T-helper 1 cell (primary cell): ENCODE measurements at places on chromosomes 11 and 22.

DNA sequence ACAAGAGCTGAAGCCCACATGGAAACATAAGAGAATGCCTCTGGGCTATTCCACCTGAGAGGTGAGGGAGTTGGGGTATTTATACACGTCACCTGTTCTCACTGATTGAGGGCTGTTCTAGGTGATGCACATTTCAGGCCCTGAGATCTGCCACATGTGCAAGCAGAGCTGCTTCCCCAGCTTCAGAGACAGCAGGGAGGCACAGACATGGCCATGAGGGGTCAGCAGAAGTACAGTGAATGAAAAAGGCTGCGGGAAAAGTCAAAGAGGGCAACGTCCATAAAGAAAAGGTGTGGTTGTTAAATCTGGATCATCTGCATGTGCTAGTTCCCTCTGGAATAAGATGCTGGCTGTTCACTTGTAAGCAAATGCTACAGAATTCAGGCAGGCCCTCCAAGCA lies 75.4 kb downstream of the GAB4 start:
- no peak for DNase-seq

DNA sequence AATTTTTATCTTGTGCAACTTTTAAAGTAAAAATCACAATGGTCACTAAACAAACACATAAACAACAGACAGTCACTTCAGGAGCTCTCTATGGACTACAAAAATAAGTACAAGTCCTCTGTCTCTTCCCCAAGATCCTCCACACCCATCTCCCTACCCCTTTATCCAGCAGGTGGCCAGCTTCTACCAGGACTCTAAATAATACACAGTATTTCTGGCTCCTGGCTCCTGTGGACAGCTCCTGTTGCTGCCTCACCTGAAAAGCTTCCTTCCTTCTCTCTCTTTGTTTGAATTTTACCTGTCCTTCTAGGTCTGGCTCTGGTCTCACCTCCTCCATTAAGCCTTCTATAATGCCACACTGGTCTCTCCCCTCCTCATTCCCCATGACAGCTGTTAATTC lies 86.1 kb downstream of the CLPB start:
- DNase-seq, result no peak

DNA sequence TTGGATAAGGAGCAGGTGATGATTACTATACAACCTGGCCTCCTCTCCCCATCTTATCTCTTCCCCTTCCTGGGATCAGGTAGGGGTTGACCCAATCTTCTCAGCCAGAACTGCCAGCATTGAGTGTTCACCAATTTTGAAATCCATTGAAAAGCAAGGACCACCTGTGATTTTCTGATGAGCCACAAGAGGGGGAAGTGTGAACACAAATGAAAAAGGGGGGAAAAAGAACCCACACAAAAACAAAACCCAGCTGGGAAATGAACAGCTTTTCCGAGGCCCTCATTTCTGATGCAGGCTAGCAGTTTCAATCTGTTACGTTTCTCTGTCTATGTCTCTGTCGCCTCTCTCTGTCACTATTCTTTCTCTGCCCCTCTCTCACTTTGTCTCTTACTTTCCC lies 161.9 kb downstream of the INSC start:
- no peak for DNase-seq

DNA sequence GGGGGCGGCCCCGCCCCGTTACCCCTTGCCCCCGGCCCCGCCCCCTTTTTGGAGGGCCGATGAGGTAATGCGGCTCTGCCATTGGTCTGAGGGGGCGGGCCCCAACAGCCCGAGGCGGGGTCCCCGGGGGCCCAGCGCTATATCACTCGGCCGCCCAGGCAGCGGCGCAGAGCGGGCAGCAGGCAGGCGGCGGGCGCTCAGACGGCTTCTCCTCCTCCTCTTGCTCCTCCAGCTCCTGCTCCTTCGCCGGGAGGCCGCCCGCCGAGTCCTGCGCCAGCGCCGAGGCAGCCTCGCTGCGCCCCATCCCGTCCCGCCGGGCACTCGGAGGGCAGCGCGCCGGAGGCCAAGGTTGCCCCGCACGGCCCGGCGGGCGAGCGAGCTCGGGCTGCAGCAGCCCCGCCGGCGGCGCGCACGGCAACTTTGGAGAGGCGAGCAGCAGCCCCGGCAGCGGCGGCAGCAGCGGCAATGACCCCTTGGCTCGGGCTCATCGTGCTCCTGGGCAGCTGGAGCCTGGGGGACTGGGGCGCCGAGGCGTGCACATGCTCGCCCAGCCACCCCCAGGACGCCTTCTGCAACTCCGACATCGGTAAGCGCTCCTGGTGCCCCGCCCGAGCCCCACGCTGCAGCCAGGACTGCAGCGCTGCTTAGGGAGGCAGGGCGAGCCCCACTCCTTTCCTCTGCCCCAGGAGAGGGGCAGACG lies at the start of gene TIMP3:
Gene TIMP3 (plus strand): TSS at position 169 of the 700 bp plus-strand sequence. CDS start 297 bp downstream, at position 466.
- DNase-seq, result no peak

DNA sequence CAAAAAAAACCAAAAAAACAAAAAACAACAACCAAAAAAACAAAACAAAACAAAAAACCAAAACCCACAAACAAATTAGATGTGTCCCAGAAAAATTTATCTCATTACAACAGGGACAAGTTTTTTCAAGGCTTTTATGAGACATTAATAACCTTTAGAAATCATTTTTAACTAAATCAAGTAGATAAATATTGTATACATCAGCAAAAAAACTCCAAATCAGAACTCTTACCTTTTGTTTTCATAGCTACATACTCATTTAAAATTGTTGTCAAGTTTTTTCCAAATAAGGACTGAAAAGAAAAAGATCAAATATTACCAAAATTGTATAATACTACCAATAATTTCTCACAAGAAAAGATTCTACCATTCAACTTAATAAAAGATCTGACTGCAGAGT lies 28.7 kb downstream of the NPAT start:
- no peak for DNase-seq

- no peak for DNase-seq
Measured at GRCh38 chr22:50674130-50674500, 1.5 kb downstream of the SHANK3 start.

DNA sequence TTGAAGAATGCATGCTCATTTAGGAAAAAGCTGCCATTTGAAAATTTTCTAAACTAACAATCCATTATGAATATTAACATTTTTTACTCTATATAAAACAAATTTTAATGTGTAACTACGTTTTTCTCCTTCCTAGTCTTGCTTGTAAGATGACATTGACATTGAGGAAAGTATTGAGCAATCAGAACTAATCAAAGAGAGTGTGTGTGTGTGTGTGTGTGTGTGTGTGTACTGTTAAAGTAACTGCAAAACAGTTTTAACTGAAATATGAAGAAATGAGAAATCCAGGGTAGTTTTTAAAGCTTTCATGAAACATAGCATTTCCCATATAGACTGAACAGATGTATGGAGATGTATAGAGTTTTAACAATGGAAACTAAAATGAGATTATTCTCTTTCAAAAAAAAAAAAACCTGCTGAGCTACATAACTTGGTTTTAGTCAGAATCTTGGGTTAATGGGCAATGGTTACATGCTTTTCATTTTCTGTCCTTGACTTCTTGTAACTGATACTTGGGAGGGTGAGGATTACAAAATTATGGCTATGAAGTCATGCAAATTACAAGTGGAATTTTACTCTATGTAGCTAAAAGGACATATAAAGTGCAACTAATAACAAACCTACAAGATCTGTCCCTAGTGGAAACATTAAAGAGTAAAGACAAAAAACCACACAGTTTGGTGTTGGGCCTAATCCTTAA lies 2.0 kb downstream of the PDGFD start:
- DNase-seq, result no peak

GRCh38 chr11:111966678-111967077 lies 29.5 kb downstream of the DIXDC1 start:
- DNase-seq, result no peak

DNA sequence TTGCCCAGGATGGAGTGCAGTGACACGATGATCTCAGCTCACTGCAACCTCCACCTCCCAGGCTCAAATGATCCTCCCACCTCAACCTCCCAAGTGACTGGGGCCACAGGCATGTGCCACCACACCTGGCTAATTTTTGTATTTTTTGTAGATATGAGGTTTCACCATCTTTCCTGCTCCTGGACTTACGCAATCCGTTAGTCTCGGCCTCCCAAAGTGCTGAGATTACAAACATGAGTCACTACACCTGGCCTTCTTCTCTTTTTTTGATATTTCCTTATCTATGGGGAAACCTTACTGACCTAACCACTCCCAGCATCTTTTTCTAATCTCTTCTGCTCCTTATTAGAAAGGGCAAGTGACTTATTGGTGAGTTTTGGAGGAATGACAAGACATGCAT lies 121.7 kb upstream of the CHORDC1 start:
- no peak for DNase-seq

GRCh38 chr11:134518616-134519389 lies 106.8 kb upstream of the B3GAT1 start:
- DNase-seq, result no peak

- peak; percentile 49 for DNase-seq
Measured at GRCh38 chr11:75445315-75445953, 12.4 kb upstream of the KLHL35 start.

DNA sequence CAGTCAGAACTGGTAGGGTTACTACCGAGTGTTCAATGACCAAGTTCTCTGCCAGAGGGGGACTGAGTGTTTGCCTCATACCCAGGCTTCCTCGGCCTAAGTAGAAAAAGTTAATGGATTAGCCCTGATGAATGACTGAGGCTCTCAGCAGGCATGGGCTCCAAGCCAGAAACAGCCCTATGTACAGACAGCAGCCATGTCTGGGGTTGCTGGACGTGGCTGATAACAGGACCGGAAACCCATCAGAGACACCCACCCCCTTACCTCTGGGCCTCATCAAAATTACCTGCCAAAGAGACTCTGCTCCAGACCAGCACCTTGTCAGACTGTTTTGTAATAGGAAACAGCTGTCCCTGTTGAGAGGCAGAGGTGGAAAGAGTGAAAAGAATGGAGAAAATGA lies 351.4 kb downstream of the ETS1 start:
- no peak for DNase-seq

- no peak for DNase-seq
Measured at GRCh38 chr11:133896642-133897330, 51.5 kb upstream of the SPATA19 start.

GRCh38 chr11:18229501-18229900 lies 7.1 kb downstream of the SAA4 start:
- DNase-seq, result no peak

DNA sequence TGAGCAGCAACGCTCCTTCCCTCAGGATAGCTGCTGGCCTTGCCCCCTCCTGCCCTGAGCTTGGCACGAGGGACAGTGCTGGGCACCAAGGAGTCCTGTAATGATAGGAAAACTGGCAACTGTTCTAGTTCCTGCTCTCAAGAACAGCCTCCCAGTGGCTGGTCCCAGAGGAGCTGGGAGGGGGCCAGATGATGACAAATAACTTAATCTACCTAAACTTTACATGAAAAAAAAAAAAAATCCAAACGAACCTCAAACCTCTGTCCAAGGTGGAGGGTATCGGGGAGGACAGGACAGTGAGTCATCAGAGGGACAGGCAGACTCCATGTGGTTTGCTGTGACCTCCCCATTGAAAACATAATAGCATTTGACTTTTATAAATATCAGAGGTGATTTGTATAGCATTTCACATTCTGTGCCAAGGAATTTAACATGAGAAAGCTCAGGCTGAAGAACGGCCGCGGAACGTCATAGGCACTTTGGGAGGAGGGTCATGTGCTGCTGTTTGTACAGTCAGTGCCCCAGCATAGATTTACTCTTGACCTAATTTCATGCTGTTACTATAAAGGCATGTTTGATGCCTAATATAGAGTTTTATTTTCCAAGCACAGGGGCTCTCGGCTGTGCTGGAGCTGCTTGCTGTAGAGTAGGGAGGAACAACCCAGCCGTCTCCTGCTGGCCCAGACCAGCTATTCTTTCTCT lies 98.2 kb upstream of the NNMT start:
- DNase-seq, result no peak

- DNase-seq, result no peak
Measured at GRCh38 chr11:84372381-84372950, 1086.3 kb upstream of the CCDC90B start.

DNA sequence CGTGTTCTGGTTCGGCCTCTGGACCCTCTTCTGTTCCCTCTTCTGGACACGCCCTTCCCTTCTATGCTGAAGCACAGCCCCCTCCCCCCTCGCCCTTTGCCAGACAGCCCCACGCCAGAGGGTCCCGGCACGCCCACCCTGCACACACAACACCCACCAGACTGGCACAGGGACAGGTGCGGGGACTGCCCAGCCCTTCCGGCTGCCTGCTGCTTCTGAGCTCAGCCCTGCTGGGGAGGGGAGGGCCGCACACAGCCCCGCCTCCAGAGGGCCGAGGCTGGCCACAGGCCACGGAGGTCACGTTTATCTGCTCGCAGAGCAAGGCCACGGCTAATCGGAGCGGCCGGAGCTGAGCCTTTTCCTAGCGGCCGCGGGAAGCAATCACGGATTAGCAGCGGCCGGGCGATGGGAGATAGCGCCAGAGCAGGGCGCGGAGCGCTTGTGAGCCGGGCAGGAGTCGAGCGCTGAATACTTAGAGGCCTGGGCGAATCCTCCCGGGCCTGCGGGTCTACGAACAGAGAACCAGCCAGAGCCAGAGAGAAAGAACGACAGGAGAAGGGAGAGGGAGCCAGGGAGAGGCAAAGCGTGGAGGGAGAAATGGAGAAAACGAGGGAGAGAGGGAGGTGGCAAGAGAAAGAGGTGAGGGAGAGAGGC lies 21.5 kb downstream of the OTUB1 start:
- DNase-seq, result no peak

DNA sequence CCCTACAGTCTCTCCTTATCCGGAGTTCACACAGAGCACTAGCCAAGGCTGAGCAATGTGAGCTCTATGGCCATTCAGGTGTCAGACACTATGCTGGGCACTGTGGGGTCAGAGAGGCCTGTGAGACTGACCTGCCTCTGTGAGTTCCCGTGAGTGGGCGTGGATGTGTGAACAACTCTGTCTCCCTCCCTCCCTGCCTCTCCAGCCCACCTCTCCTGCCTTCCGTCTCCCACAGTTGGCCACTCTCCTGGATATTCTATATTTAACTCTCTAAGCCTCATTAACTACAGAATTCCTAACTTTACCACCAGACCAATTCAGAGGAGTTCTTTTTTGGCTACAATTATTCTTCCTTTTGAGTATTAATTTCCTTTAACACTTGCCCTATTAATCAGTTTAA lies 191.6 kb upstream of the NCAM1 start:
- DNase-seq, result no peak

GRCh38 chr11:64084146-64084950 lies 48.6 kb downstream of the FLRT1 start:
- DNase-seq, result no peak

- no peak for DNase-seq
Measured at GRCh38 chr11:103279821-103280220, 170.6 kb downstream of the DYNC2H1 start.

DNA sequence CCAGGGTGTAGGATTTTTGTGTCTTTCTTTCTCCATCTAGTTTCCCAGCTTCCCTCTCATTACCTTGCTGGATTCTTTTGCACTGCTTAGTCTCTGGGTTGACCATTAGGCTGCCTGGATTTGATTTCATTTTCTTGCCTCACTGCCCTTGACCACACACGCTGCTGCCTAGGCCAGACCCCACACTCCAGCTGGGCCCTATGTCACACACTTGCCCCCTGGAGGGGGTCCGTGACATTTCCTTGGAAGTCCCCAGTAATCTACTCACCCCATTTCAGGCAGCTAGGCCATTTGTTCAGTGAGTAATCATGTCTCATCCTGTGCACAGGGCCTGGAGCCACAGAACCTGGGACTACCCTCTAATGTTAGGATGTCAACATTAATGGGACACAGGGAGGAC lies 81.9 kb upstream of the SPON1 start:
- no peak for DNase-seq

- no peak for DNase-seq
Measured at GRCh38 chr11:121445071-121445768, 6.9 kb upstream of the SORL1 start.
